Cerebellar cortex (tissue), 1 donor: ENCODE measurements at places on chromosomes 2 and 18.

- DNase-seq, result no peak
These were observed 32.0 kb downstream of the TCF7L1 start for GRCh38 chr2:85165088-85165690.

DNA sequence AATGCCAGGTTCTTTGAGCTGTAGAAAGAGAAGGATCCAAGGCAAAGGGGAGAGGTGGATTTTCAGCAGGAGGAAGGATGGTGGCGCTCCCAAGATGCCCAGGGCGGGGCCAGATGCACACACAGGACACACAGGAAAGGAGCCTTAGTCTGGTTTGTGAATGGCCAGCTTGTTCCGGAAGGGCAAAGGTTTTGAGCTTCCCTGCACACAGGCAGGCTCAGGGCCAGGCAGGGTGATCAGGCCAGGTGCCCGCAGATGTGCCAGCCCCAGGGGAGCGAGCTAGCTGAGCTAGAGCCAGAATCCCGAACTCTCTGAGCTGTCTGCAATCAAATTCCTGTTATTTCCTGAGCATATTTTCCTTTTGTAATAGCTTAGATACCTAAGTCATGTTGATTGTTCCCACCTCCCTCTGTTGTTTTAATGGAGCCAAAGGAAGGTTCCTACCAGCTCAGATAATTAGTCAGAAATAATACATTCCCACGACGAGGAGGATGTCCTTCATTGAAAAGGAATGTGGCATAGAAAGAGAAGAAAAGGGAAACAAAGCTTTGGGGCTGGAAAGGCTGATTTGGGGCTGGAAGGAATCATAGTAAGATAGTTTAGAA, 13.7 kb upstream of the OTOF start:
- no peak for DNase-seq

DNA sequence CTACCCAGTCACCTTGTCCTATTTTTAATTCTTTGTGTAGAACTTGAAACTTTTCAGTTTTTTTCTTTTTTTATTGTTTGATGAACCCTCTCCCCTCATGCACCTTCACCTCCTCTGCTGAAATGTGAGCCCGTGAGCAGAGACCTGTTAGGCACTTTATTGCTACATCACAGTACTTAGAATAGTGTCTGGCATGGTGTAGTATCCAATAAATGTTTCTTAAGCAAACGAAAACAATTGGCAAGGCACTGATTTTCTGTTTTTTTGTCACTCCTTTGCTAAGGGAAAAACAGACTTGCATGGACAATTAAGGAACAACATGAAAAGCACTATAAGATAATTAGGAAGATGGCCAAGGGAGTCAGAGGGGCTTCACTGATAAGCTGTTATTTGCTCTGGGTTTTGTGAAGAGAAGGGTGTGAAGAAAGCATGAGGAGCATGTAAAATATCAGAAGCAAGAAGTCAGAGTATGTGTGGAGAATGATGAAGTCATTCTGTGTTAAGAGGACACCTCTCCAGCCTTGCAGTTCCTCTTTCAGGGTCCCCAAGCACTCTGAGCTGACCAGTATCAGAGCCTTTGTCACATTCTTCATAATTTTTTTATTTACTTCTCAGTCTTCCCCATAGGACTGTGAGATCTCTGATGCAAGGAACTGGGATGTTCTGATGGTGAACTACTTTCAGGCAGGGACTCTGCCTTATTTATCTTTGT, 99.7 kb upstream of the CAVIN2 start:
- DNase-seq, result no peak

DNA sequence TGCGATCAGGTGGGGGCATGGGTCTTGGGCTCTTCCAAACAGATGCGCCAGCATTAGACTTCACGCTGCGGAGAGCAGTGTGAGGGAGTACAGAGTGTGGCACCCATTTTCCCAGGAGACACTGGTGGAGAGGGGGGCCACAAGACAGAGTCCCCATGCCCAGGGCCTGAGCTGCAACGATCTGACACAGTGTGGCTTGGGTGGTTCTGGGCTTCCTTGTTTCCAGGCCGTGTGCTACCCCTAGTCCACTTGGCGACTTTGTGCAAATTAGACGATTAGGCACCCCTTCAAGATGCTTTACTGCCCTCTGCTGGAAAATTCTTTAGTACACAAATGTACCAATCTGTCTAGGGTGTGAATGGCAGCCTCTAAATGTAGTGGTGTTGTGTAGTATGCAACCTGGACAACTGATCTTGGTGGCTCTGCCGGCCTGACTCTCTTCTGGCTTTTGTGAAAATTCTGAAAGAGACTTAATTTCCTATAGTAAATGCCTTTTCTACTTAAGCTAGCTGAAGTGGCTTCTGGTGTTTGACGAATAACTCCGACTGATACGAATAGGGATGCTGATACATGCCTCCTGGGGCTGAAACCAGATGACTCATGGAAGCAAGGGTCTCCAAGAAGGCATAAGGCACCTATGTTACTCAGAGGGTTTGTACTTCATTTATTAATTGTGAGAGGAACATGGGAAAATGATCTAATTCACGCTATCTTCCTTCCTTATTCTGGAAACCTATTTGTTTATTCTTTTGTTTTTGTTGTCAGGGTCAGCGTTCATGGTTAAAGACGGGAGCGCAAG, 92.3 kb upstream of the SMAD2 start:
- peak; percentile 67 for DNase-seq

GRCh38 chr18:9689253-9689652, 18.8 kb upstream of the RAB31 start:
- no peak for DNase-seq

DNA sequence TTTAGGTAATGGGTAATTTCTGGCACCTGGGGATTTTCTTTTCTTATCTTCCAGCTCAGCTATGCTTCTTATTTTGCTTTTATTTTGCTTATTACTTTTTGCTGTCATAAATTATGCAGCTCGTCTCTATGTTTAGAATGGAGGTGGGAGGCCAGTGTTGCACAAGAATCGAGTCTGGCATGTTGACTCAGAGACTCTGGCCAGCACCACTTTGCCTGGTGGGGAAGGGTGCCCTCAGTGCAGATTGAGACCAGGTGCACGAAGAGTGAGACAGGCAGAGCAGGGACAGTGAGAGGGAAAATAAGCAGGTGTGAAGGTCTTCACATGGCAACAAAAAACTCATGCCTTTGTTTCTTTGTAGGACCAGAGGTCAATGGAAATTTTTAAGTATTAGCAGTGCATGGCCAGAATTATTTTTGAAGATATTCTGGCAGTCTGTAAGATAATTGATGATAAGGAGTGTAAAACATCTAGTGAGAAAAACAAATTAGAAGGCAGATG, 59.2 kb upstream of the SLC5A7 start:
- DNase-seq, result no peak

DNA sequence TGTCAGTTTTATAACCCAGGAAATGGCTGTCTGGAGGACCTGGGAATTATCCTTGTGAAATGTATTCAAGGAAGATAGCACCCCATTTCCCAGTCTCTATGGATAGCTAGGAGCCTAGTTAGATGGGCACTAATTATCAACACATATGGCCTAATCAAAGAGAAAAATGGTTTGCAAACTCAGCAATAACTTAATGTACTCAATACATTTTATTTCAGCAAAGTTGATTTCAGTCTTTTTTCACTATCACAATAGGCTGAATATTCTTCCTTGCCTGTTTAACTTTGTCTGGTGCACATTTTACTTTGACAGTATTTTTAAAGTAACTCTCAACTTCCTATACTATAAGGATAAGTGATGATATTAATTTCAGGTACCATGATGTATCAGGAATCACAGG, 756.3 kb downstream of the CCDC85A start:
- no peak for DNase-seq

- DNase-seq, result no peak
These were observed 23.4 kb downstream of the TMEM18 start for GRCh38 chr2:653645-654425.

- no peak for DNase-seq
These were observed 607 bp downstream of the LAMA3 start for GRCh38 chr18:23689616-23690504.

GRCh38 chr2:175227393-175227792, 45.9 kb upstream of the ATP5MC3 start:
- no peak for DNase-seq

DNA sequence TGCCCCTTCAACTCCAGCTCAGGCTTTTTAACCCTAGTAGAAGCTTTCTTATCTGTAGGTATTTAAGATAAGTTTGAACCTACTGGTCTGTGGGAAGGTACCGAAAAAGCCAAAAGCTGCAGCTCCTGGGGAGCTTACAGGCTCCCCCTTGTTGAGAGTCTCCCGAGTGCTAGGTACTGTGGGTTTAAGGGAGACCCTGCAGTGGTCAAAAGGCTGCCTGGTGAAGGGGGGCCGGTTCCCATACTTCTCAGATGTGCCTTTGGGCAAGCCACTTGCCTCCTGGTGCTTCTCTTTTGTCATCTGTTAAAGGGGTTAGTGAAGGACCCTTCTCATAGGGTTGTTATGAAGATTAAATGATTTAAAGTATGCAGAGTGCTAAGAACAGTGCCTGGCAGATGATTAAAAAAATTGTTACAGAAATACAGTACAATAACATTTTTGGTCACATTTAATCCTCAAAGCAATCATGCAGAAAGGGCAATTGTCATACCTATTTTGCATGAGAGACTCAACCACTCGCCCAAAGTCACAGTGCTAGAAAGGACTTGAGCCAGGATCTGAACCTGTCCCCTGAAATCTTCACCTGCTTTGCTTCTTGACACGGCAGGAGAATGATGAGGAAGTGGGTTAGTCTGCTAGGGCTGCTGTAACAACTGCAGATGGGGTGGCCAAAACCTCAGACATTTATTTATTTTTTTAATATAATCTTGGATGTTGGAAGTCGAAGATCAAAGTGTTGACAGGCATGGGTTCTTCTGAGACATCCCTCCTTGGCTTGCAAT, 62.5 kb downstream of the NEDD4L start:
- DNase-seq, result no peak

- peak; percentile 87 for DNase-seq
These were observed 41.0 kb downstream of the UNC50 start for GRCh38 chr2:98649135-98649991.

DNA sequence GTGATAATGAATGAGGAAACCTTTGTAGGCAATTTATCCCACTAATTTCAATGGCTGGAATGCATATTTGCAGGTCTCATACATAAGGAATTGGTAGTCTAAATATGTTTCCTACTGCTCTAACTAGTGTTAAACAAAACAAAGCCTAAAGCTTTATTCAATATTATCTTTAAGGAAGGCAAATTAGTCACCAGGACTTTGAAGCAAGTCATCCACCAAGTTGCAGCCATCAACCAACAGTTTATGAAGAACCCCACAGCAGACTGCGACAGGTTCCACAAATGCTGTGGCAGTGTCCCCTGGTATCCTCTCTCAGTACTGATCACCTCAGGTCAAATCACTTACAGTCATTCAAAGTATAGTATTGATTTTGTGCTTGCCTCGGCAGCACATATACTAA, 181.5 kb upstream of the ZFP36L2 start:
- no peak for DNase-seq

DNA sequence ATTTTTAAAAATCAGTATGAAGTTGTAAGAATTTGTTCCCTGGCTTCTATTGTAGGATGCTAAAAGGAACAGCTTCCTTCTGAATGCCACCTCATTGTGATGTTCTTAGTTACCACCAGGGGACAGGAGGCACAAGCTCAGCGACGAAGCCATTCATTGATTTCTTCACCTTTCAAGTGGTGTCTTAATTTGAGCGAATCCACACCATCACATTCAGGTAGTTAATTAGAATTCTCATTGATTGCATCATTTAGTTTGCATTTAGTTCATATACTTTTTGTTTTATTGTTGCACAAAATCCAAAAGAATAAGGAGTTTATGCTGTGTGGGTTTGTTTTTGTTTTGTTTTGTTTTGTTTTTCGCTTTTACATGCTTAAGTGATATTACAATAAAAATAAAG, 23.1 kb downstream of the CYP27C1 start:
- DNase-seq, result no peak

- peak; percentile 46 for DNase-seq
These were observed 48.0 kb downstream of the TEX44 start for GRCh38 chr2:231640641-231641111.

GRCh38 chr2:210567279-210567678, 10.9 kb downstream of the CPS1 start:
- DNase-seq, result no peak

DNA sequence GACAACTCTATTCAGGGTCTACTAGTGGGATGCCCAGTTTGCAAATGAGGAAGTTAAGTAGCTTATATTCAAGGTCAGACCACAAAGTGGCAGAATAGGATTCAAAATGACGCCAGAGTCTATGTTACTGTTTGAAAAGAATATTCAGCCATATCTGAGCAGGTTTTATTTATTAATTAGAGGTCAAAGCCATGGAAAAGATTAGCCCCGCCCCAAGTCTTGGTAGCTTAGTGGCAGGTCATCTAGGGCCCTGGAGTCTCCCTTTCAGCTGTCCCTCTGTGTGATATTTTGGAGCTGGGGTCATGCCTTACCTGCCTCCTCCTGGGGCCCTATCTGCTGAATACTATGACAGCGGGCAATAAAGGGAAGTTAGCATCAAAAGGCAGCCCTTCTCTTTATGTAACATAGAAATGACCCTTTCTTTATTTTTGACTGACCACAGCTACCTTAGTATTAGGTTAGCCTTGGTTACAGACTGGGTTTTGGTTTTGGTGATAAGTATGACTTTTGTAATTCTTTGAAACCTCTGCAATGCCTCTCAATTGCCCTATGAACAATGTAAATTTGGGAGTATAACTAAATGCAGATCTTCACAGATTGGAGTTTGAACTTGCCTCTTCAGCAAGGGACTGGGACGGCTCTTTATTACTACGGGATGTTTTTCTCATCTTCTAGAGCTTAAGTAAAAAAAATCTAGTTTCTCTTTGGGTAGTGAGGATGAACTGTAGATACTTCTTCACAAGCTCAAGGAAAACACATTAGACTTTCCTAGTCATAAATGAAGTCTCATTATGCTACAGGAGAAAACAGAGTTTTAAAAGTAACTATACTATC, 153.0 kb upstream of the ITGA4 start:
- DNase-seq, result no peak

- no peak for DNase-seq
These were observed 101.2 kb downstream of the SETBP1 start for GRCh38 chr18:44781886-44782285.

DNA sequence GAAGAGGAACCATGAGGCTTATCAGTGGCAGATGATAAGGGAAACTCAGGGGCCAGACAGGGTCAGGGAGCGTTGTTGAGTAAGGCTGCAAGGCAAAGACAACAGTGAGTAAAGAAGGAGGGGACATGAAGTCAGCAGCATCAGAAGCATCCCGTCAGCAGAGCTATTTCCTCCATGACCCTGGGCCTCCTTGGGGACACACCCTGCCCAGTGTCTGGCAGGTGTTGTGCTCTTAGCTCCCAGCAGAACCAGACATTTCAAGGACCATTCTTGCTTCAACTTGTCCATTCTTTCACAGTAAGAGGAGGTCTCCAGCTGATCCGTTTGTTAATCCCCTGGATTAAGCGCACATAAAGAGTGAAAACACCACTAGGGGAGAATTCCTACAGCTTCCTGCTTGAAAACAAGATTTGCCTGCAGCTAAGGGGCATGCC, 88.7 kb upstream of the MEIS1 start:
- no peak for DNase-seq

GRCh38 chr2:230068651-230069055, at the start of gene SLC16A14:
Gene SLC16A14 (minus strand): TSS chr2:230068924. CDS start chr2:230059352, 9,572 bp downstream.
- DNase-seq, result peak; percentile 82

- no peak for DNase-seq
These were observed 269.5 kb upstream of the POU3F3 start for GRCh38 chr2:104584393-104584792.
